NK-92 treated with Interleukin-12 subunit alpha and Interleukin-12 subunit beta, amount 100 ng/mL, for 24 hours (cell line): ENCODE measurements at places on chromosomes 7 and 10.

DNA sequence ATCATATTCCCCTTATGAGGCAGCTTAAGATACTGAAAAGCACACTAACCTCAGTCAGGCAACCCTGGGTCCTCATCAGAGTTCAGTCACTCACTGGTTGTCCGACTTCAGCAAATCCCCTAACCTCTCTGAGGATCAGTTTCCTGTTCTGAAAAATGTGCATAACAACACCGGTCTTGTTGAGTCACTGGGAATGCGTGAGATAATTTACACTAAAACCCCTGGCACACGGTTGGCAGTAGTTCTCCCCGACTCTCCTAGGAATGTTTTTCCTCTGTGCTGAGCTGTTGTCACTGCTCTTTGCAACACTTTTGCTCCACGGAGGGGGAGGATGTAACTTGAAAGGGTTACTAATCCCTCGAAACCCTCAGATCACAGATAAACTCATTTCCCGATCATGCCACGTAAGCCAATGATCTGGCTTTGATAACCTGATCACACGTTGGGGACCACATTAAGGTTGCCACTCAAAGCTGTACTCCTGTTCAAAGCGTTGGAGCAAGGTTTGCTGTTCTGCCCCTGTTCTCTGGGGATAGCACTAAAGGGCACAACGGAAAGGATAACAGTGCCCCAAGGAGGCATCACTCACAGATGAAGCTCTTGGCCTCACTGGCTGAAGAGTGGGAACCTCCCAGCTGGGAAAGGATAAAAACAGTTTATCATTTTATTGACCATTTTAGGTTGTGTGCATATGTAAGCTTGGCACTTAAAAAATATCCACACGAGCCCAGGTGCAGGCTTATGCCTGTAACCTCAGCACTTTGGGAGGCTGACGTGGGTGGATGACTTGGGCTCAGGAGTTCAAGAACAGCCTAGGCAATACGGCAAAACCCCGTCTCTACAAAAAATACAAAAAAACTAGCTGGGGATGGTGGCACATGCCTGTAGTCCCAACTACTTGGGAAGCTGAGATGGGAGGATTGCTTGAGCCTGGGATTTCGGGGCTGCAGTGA, 5.0 kb upstream of the RBM17 start:
- no peak for DNase-seq

DNA sequence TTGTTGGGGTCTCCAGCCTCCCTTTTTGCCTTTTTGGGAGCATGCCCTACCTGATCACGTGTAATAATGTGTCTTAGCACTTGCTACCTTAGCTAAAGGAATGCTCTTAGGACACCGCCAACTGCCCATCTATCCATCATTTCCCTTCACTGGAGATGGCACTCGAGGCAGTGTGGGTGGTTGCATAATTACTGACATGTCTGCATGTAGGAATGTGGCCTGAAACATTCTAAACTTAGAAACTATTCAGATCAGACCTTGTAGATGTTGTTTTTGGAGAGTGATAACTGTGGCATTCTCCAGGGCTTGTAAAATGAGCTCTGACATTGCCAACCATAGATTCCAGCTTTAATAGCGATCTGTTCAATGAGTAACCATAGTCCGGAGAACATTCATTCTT, 365.8 kb downstream of the BBS9 start:
- DNase-seq = no peak

GRCh38 chr7:142496545-142496991, 238.7 kb upstream of the PRSS58 start:
- DNase-seq = no peak

DNA sequence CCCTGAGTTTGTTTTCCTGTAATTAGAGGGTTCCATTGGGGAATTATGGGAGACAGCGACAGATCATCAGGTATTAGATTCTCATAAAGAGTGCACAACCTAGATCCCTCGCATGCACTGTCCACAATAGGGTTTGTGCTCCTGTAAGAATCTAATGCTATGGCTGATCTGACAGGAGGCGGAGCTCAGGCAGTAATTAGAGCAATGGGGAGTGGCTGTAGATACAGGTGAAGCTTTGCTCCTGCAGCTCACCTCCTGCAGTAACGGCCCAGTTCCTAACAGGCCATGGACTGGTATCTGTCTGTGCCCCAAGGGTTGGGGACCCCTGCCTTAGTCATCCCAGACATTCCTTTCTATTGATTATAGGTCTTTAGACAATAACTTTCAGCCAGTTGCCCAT, 894 bp upstream of the ZSCAN21 start:
- no peak for DNase-seq

DNA sequence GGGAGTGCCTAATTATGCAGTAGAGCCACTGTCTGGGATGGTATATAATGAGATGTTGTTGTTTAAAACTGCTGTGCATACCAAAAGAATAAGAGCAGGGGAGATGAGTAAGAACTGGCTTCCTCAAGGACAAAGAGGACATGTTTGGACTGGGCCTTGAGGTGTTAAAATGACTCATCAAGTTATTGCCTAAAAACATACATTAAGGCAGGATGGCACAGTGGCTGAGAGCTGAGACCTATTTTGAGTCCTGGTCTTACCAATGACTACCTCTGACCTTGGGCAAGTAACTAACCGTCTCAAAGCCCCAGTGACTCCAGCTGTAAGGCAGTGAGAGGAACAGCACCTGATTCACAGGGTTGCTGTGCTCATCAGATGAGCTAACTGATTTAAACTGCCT, 71.1 kb downstream of the CFAP58 start:
- peak; percentile 46 for DNase-seq

DNA sequence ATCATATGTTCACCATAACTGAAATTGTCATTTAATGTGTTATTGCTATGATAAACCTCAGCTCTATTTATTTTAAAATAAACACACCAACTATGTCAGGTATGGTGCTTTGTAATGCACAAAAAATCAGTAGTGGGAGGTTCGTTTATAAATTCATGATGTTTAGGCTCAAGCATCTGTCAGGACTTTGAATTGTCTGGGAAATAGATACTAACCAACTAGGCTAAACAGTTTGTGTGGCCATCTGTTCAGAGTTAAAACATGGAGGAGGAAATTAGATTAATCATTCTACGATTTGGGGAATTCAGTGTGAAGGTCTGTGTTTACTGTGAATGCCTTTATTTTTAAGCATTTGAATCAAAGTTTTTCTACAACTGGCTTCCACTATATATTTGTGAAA, 212.6 kb upstream of the FZD8 start:
- DNase-seq = no peak

DNA sequence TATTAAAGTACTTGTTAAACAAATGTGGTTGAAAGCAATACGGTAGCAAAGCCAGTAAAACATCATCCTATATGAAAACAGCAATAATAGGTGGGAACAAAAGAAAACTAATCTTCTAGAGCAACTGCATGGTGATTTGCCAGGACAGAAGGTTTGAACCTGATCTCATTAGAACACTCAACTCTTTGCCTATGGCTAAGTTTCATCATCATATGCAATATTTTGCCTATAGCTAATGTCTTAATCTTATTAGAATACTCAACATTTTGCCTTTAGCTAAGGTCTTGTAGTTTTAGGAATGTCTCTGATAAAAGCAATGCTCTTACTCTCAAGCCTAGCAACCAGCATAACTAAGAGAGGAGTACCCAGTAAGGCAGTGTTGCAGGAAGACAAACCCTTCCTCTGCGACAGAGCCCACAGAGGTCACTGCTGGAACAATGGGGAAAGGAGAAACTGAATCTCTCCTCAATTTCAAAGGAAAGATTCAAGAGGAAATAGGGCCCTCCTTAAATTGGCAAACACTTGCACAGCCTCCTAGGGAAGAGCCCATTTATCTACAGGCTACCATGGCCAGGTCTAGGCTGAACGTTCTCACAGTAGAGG, 38.3 kb downstream of the CADPS2 start:
- DNase-seq = no peak

- DNase-seq = no peak
These were observed 23.2 kb downstream of the BET1 start for GRCh38 chr7:93980744-93981479.

DNA sequence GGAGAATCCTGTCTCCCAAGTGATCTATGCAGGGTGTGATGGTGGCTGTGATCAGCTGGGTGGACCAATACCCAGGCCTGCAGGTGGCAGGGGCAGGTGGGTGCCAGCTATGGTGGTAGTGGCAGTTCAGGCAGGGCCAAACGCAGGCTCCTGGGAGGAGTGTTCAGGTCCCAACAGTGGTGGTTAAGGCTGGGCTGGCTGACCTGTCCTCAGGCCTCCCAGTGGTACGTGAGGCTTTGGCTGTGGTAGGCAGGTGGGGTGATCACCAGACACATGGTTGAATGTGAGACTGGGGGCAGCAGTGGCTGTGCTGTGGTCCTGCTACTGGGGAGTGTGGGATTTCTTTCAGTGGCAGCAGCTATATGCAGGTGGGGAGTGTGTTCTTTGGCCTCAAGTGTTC, 126.7 kb upstream of the STARD3NL start:
- DNase-seq = no peak

DNA sequence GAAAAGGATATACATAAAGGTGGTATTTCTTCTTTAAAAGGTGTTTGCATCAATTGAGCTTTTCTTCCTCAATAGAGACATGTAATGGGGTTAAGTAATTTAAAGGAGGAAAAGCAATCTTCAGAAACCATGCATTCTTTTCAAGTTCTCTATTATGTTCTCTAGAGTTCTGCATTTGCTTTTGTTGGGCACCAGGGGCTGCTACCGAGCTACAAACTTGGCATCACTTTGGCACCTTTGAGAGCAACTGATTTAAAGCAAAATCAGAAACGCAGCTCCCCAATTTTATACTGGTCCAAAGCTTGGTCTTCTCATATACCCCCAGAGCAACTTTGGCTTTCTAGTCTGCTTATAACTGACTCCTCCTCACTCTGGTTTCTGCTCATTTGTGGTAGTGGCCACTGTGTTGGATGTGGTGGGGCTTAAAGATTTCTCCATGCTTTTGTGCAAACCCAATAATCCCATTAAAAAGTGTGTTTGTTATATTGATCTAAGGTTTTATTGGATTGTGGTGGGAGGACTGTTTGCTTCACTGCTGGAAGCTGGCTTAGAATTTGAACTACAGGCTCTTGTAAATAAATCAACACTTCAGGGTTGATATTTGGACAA, 712.1 kb downstream of the PHTF2 start:
- DNase-seq = no peak

- DNase-seq = no peak
These were observed 756.4 kb upstream of the MBL2 start for GRCh38 chr10:53528974-53529373.

GRCh38 chr7:67377939-67378862, 381.6 kb downstream of the TYW1 start:
- DNase-seq = peak; percentile 51

DNA sequence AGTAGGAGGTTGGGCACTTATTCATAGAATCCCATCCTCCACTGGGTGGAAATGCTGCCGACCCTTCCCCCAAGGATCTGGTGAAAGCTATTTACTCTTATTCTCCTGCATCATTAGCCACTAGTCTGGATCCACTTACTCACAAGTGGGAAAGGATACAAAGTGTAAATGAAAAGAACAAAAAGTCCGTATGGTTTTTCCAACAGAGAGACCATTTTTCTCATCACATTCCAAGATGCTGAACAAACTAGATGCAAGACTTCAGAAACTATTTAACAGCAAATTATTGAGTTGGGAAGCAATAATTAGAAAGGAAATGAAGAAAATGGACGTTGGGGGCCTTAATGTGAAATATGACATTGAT, 242.4 kb upstream of the GLI3 start:
- DNase-seq = no peak

DNA sequence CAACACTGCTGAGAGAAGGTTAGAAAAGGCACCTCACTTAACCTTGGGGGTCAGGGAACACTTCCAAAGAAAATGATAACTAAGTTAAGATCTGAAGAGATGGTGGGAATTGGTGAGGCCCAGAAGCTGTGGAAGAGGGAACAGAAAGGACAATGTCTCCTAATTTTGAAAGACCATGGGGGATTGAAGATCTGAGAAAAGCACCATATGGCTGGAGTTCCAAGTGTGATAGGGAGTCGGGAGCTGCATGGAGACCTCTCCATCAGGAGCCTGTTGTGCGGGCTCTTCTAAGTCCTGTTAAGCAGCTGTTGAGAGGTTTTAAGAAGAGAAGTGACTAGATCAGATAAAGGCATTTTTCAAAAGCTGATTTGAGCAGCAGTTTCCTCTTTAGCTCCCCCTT, 254.3 kb downstream of the CDK14 start:
- DNase-seq = no peak

GRCh38 chr10:95841661-95842498, 65.9 kb upstream of the CC2D2B start:
- DNase-seq = no peak

DNA sequence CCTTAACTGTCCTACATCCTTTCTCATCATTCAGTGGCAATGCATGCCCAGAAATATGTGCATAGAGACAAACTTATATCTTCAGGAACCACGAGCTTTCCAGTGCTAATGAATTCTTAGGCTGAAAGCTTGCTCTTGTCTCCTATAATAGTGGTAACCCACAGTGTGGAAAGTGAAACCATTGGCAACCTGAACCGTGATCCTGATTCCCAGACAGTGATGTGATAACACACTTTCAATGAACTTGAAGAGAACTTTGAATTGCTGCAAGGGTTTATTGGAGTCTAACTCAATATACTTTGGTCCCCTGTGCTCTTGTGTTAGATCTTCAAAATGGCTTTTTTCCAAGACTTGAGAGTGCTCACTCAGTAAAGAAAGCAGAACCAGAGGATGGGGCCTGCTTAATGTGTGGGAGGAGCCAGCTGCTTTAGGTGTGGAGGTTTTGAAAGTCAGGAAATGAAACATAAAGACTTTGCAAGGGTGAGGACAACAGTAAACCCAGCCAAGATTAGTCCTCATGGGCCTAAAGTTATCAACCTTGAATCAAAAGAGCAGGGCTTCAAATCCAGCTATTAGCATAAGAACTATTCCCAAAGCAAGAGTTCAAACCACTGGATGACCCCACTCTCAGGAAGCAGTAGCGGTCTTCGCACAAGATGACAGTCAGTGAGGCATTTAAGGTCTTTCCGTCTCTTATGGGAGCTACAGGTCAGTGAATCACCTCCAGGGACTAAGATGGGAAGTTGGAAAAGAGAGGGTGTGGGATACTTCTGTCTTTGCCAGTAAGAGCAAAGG, 332.4 kb upstream of the NRP1 start:
- DNase-seq = no peak

- DNase-seq = no peak
These were observed 436.2 kb upstream of the IGFBP3 start for GRCh38 chr7:46357290-46357689.

- DNase-seq = no peak
These were observed 135.9 kb downstream of the CUX1 start for GRCh38 chr7:101953248-101953819.

- DNase-seq = no peak
These were observed 190.1 kb upstream of the GDF10 start for GRCh38 chr10:47109906-47110305.

DNA sequence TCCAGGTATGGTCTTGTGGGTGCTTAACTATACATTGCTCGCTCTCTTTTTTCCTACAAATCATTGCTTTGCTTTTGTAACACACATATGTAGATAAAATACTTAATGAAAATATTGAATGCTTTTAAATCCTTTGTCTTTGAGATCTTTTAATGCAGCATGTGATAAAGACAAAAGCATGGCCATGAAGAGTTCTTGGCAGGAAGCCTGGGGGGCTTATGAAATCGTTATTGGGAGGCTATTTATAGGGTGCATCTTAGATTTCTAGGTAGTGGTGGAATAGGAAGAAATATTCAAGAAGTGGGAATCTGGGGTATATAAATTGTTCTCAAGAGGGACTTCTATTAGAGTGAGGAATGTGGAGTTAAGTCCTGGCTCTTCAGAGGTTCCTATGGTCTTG, 21.9 kb downstream of the UBE2D1 start:
- no peak for DNase-seq

GRCh38 chr10:96097865-96098264, 32.2 kb upstream of the ZNF518A start:
- no peak for DNase-seq
